Skeletal muscle tissue (tissue), 5 donors: ENCODE measurements at places on chromosomes 1 and 21. TPM values are rescaled to one million over a fixed set of nuclear protein-coding genes. Genes with fewer than 3 reads are reported as not detected.

Gene SLC1A7
- not detected for total RNA-seq

Gene CFAP107
- total RNA-seq, result under 0.01 TPM

Gene KRTAP21-2
- not detected for total RNA-seq

Gene ESPN
- 0.52 TPM for total RNA-seq

Gene TRIM46
- total RNA-seq, result under 0.01 TPM

Gene TRAF3IP3
- total RNA-seq, result 1.0 TPM

Gene MAB21L3
- total RNA-seq, result not detected

Gene HLX
- 9.9 TPM for total RNA-seq

Gene BSND
- total RNA-seq, result not detected

Gene CSRP1
- total RNA-seq, result 42.8 TPM

Gene RIMS3
- total RNA-seq, result 0.52 TPM
